ENCODE measurements at places on chromosomes 11 and 22.

DNA sequence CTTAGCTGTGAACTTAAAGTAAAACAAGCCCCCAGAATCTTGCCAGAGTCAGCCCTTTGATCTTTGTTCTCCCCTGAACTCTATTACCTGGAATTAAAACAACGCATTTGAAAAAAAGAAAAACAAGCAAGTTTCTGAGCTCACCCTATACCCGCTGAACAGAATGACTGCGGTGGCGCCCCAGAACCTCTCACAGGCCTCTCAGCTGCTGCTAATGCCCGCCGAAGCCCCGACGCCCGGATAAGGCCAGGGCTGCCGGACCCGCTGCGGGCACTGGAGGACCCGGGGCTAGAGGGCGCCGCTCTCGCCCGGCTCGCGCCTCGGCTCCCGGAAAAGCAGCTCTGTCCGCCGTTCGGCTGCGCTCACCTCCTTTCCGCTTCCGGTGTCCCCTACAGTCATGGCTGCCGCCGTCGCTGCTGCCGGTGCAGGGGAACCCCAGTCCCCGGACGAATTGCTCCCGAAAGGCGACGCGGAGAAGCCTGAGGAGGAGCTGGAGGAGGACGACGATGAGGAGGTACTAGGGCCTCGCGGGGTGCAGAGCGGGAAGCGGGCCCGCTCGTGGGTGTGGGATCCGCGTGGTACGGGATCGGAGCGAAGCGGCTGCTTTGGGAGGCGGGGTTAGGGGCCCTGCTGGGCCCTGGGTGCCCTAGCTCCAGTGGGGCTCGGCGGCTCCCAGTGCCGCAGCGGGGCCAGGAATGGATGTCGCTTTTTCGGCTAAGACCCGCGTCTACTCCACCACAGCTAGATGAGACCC is at the start of gene TOMM22:
Gene TOMM22, plus strand, starts transcription at position 376 of the 754 bp plus-strand sequence. Its CDS starts 22 bp downstream, at position 398.
- DNase-seq = peak; percentile 90

DNA sequence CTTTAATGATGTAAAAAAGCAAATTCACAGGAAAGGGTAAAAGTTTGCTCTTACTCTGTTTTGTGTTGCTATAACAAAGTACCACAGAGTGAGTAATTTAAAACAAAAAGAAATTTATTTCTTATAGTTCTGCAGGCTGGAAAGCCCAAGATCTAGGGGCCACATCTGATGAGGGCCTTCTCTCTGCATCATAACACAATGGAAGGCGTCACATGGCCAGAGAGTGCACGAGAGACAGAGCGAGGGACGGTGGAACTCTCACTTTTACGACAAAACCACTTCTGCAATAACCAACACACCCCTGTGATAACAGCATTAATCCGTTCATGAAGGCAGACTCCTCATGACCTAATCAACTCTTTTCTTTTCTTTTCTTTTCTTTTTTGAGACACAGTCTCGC is 31.1 kb downstream of the CD6 start:
- no peak for DNase-seq

- DNase-seq = no peak
Measured at GRCh38 chr11:119509282-119509841, 86.4 kb upstream of the THY1 start.

DNA sequence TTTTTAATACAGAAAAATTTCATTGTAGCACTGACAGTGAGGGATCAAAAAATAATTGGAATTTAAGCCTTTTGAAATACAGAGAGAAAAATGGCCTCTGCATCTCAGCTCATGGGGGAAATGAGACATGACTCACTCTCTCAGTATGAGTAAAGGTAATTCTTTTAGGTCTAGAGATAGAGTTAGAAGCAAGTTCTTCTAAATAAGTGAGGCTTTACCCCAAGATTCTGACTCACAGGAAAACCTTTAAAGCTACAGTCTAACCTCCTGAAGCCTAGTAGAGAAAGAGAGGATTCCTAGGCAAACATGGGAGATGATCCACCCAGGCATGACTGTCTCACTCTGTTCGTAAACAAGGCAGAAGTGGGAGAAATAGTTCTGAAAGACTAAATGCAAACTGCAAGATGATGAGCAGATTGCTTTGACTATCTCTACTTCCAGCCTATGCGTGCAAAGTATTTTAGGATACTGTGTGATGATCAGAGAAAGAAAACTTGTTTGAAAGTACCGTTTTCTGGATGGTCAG is 1003.3 kb upstream of the CCDC90B start:
- DNase-seq = no peak

GRCh38 chr11:121802542-121802941 is 313.5 kb downstream of the BLID start:
- DNase-seq = no peak

DNA sequence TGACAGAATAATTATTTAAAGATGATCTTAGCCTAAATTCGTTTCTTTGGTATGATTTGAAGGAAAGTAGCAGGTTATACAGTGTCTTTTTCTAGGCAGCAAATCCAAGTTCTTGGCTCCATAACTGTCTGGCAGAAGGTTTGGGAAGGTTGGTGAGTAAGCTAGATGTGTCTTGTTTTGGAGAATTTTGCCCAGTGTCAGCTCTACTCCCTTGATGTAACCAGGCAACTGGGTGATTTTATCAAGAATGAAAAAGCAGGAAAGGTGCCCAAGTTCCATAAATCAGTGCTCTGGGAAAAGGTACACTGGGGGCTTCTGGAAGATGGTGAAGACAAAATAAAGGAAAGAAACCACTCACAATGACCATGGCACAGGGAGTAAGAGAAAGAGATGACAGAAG is 71.5 kb upstream of the USP47 start:
- no peak for DNase-seq

GRCh38 chr22:43376765-43377547 is 33.8 kb upstream of the SCUBE1 start:
- no peak for DNase-seq

GRCh38 chr11:61532134-61533038 is 23.8 kb downstream of the LRRC10B start:
- no peak for DNase-seq

GRCh38 chr11:125945011-125945796 is 640 bp upstream of the VSIG10L2 start:
- DNase-seq = no peak

DNA sequence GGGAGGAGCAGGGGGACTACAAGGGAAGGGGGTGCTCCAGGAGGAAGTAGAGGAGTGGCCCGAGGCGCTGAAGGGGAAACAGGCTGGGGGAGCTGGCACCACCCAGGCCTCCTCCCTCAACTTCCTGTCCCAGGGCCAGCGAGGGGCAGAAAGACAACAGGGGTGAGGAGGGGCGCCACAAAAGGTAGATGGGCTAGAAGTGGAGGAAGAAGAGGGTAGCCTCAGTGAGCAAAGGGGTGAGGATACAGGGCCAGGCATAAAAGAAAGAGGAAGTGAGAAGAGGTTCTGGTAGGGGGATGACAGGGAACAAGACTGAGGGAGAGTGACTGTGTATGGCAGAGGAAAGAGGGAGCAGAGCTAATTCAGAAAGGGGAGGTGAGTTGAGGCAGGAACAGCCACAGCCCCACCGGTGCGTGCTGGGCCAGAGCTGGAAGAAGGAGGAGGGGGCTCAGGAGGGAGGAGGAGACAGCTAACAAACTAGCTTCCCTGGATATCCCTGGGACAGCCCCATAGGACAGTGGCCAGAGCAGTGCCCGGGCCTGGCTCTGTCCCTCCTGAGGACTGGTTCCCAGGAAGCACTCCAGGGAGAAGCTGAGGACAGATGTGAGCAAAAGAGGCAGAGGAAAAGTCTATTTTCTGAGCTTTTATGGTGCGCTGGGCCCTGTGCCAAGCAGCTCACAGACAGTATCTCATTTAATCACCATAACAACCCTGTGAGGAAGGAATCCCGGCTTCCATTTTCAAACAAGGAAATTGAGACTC is 8.5 kb downstream of the DCHS1 start:
- DNase-seq = peak; percentile 69

DNA sequence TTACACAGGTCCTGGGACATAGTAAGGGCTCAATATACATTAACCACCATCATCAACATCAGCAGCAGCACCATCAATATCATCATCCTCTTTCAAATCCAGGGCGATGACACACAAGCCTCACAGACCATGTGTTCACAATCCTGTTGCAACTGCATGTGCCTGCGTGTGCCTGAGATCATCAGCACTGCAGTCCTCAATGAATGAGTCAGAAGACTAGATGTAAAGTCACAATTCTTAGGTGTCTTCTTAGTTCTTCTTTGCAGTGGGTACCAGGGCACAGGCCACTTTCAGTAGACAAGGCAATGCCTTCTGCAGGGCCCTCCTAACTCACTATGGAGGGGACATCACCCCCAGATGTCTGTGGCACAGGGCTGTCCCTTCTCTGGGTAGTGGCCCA is 111.1 kb downstream of the MYO18B start:
- no peak for DNase-seq

DNA sequence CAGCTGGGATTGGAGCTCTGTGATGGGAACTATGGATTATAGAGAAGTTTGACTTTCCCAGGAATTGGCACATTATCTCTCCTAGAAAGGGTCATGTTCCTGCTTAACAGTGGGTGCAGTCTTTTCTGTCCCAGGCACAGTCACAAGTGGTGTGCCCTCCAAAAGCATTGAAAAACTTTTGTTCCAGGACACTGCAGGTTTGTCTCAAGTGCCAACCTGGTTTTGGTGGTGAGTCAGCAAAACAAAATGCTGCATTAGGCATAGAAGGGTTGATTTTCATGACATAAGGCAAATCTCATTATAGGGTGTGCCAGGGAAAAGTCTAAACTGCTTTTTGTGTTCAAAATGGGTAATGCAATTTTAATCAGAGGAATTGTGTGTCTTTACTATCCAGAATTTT is 4.9 kb downstream of the HTATIP2 start:
- no peak for DNase-seq

DNA sequence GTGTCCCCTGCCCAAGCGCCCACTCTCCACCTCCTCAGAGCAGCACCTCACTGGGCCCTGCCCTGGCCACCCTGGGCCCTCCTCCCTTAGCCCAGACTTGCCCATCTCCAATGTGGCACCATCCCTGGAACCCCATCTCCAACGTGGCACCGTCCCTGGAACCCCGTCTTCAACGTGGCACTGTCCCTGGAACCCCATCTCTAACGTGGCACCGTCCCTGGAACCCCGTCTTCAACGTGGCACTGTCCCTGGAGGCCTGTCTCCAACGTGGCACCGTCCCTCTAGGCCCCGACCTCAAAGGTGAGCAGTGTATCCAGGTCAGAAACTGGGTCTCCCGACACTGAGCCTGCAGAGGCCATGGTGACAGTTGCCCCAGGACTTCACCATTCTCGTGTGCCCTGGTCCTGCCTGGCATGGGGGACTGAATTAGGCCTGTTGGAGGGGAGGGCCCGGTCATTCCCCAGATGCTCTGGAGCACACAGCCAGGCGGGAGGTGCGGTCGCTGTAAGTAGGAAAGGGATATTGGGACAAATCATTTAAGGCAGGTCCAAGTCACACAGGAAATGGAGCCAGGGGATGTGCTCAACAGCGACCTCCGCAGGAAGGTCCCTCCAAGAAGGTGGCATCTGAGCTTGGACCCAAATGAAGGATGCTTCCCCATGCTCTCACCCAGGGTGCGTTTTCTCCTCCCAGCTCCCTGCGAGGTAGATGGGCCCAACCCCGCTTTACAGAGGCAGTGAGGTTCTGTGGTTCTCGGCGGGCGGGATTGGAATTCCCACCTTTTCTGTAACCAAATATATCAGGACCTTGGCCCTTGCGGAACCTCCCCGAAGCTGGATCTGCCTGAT is 2.4 kb upstream of the CTSD start:
- no peak for DNase-seq

DNA sequence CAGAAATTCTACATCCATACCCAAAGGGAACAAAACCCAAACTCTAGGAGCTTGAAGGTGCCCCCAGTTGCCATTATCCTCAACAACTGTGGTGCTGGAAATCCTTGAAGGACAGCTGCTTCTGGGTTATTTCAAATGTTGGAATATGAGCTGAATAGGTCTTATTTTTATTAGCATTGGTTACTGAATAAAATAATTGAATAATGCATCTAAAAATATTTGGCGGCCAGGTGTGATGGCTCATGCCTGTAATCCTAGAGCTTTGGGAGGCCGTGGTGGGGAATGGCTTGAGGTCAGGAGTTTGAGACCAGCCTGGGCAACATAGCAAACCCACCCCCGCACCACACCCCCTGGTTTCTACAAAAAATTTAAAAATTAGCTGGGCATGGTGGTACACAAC is 10.9 kb downstream of the PAMR1 start:
- no peak for DNase-seq

DNA sequence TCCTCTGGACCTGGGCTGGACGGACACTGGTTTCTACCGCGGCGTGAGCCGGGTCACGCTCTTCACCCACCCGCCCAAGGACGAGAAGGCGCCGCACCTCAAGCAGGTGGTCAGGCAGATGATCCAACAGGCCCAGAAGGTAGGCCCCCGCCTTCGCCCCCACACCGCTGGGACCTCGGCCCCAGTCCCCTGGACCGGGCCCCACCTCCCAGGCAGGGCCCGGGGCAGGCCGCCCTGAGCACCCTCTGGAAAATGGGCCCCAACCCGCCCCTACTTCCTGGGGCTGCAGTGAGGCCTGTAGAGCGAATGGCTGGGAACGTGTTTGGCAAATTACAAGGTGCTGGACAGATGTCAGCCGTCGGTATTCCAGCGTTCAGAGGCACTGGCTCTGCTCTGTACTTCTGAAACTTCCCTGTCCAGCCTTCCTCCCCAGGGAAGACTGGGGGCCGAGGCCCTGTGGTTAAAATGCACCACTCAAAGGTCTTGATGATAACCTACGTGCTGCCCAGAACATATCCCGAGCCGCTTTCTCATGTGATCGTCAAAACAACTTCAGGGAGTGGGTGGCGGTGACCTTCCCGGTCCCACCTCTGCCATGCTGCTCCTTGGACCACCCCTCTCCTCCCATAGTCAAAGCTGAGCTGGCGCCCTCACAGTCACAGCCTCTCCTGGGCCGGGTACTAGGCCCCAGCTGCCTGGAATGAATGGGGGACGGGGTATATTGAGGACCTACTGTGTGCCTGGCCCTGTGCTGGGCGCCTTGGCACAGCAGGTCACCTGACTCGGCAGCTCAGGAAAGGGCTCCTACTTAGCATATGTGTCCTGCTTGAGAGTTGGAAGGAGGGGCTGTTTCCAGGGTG is 869 bp downstream of the FAM83F start:
- no peak for DNase-seq

DNA sequence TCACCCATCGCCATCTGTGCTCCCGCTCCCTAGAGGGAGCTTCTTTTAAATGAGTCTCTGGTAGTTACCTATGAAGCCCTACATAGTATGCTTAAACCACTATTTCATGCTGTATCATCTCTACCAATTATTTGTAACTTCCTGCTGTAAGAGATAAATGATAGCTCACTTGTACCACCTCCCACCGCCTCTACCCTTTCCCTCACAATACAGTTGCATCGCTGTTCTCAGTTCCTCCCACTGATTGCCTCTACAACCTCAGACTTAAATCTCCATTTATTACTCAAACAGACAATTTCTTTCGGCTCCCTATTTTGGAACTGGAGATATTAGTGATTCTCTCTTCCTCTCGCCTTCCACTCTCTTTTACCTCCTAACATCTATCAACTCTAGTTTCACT is 222.9 kb upstream of the ZC3H12C start:
- no peak for DNase-seq
